ENCODE measurements at places on chromosomes 1 and 21. TPM values are rescaled to one million over a fixed set of nuclear protein-coding genes. Genes with fewer than 3 reads are reported as not detected.

CFAP57 gene
- 0.06 TPM for total RNA-seq

KIAA1614 gene
- total RNA-seq = 0.10 TPM

DNA sequence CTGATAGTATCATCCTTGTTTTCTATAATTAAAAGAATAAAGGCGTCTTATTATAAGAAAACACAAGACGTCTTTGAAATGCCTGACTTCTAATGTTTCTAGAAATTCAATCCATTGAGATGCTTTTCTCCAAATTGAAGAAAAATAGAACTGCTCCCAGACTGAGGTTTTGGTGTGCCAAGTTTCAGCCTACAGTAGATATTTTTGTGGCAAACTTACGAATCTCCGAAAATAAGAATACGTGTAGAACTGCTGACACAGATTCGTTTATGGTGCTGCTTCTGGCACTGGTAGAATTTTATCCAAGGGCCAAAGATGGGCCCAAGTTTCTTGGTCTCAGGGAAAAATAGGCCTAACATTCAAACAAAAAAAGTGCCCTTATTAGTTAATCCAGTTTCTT, 554.5 kb upstream of the NR5A2 start:
- no peak for DNase-seq

DNA sequence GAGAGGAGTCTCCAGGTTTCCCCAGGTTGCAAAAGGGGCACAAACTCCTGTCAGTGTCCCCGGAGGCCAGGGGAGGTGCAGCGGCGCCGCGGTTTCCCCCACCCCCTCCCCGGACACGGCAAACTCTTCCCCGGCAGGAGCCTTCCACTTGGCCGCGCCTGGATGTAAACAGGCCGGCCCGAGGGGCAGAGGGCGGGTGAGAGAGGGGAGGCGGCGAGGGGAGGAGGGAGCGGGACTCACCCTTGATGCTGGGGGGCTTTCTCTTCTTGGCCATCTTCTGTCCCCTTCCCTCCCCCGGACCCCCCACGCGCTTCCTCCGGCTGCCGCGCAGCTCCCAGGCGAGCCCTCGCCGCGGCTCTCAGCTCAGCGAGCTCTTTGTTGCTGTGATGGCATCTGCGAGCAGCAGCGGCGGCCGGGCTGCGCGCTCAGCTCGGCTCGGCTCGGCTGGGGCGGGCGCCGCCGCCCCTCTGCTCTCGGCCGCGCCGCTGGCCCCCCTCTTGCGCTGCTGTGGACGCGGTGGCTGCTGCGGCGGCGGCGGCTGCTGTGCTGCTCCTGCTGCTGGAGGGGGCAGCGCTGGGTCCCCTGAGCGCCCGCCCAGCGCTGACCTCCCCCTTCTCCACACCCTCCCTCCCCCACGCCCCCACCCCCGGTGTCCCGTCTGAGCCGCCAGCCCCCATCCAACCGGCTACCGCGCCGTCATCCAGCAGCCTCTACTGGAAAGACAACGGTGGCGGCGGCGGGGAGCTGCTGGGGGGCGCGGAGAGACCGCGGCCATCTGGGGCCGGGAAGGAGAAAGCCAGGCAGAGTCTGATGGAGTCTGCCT, 4.9 kb upstream of the SLC44A5 start:
- peak; percentile 25 for DNase-seq

GRCh38 chr1:67861856-67862516, 28.7 kb upstream of the GNG12 start:
- DNase-seq = no peak

GRCh38 chr1:214037468-214037867, 49.7 kb downstream of the PROX1 start:
- no peak for DNase-seq
